Cortex of kidney (tissue), 1 donor: ENCODE measurements at places on chromosomes 7 and 10.

- DNase-seq, result no peak
Observed at GRCh38 chr7:136198168-136198567, 221.0 kb upstream of the MTPN start.

GRCh38 chr7:27251136-27251651 is 8.6 kb downstream of the EVX1 start:
- DNase-seq, result no peak

DNA sequence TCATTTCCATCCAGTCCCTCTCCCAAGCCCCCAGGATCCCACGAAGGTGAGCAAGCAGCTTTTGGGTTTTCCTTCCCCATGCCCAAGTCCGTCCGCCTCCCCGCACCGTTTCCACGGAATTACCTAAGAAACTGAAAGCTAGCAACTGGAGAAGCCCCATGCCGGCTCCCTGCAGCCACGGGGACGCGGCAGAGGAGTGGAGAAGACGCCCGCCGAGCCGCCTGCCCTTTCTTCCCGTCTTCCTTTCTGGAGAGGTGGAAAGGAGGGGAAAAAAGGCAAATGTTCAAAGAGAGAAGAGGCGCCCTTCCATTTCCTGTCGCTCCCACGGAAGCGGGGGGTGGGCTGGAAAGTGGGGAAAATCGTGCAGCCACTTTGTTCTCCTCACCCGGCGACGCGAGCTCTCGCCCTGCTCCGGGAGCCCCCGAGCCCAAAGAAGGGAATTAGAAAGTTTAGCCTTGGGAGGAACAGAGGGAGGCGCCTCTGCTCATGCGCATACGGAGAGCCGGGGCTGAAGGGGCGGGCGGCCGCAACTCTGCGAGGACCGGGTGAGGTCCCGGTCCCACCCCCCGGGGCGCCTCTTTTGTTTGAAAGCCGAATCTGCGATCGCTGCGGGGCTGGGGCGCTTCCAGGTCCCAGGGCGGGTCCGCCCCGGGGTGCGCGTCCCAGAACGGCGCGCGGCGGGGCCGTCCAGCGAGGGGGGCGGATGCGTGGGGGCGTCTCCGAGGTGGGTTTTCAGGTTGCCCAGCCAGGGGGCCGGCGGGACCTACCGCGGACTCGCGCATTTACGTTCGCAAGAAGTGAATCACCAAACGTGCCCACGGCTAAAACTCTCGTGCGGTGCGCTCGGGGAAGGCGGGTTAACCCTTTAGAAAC is at the start of gene LAMB1:
TSS of gene LAMB1 (minus strand) at position 436 of the 873 bp plus-strand sequence. CDS start at position 160, 276 bp downstream.
- DNase-seq, result peak; percentile 17

- DNase-seq, result no peak
Observed at GRCh38 chr10:1050145-1050544, 1.2 kb upstream of the IDI1 start.

- no peak for DNase-seq
Observed at GRCh38 chr10:129334266-129334665, 132.8 kb upstream of the MGMT start.

DNA sequence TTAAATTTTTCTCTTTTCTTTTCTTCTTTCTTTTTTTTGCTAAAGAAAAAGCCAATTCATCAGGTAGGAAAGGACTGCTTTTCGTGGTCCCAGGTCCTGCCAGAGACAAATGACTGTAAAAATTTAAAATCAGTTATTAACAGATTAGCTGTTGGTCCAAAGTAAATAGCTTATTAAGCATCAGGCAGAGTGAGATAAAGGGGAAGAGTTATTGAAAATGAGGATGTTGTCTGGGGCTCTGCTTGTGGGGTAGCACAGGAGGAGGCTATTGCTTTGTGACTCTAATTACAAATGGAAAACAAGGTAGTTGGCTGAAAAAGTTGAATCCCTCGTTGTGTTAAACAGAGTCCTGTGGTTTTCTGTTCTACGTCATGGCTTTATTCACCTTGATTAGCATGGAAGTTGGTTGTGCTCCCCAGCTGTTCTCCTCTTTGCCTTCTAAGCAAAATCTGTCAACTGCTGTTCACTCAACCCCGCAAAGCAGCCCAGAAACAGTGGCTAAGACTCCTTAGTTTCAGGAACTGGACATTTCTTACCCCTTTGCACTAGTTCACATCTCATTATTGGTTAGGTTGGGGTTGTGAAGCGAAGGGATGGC is 128.9 kb downstream of the SNX10 start:
- DNase-seq, result no peak

- DNase-seq, result no peak
Observed at GRCh38 chr7:90773269-90773668, 177.1 kb downstream of the CDK14 start.

DNA sequence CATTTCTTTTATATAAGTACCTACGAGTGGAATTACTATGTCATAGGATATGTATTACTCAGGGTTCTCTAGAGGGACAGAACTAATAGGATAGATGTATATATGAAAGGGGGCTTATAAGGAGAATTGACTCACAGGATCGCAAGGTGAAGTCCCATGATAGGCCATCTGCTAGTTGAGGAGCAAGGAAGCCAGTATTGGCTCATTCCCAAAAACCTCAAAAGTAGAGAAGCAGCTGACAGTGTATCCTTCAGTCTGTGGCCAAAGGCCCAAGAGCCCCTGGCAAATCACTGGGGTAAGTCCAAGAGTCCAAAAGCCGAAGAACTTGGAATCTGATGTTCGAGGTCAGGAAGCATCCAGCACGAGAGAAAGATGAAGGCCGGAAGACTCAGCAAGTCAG is 59.8 kb downstream of the GALNT17 start:
- no peak for DNase-seq

GRCh38 chr7:143183024-143183423 is at the start of gene TAS2R39:
Gene TAS2R39, plus strand, starts transcription at chr7:143183419. Its CDS starts 0 bp downstream, at chr7:143183419.
- DNase-seq, result no peak

- no peak for DNase-seq
Observed at GRCh38 chr7:47951374-47951773, 3.1 kb upstream of the PKD1L1 start.

DNA sequence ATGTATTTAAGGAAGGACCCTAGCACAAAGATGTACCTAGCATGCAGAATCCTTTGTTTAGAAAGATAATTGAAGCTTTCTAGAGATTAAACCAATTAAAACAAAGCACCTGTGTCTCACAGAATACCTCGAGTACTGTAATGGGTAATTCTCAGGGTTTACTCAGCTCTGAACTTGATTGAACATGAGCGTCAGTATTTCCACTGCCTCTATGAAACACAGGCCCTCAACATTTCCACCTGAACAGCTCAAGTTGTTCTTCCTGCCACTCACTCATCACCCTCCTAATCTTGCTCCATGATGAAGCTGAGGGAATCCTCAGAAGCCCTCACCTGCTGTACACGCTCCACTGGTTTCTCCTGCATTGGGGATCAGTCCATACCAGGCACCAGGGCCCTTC is 33.7 kb upstream of the FZD1 start:
- DNase-seq, result no peak

DNA sequence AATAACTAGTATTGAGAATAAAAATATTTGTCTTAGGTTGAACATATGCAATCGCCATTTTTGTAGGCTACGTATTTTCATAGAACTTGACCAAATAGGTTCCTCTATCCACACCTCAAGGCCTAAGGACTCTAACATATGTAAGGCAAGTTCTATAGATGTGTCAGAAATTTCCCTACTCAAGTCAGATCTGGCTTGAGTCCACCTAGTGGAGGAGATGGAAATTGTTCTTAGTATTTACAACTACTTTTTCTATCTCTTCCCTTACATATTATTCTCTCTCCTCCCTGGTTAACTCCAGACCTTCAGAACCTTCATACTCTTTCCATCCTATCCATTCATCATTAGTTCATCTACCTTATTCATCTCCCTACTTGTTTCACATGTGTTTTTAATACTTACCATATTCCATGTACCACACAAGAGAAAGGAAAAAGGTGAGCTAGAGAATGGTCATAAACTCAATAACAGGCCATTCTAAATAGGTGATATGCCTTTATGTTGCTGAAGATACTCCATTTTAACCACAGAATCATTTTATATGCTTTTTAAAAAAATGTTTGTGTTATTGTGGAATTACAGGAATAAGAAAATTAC is 174.5 kb upstream of the HDAC9 start:
- DNase-seq, result no peak

DNA sequence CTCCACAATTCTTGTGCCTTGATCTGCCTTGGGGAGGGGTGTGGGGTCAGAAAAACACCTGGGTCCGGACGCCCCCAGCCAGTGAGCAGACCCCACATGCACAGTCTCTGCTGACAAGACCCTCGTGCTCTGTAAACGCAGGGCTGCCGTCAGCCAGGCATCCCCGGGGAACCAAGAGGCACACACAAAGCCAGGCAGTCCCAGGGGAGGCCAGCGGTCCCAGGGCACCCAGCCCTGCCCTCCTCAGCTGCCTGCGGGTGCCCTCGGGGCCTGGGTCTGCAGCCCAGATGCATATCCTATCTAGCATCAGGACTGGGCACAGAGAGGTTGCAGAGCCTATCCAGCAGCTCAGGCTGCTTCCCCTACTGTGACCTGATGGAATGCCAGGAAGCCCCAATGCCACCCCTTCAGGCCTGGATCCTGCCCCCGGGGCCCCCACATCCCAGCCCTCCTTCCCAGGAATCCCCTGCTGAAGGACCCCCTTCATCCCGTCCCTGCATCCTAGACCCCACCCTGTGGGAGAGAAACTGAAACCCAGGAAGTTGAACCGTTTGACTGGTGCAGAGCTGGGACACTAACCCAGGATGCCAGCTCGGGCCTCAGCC is 92.4 kb downstream of the MICALL2 start:
- DNase-seq, result no peak

GRCh38 chr7:5636446-5636835 is 145.0 kb downstream of the RNF216 start:
- no peak for DNase-seq

- DNase-seq, result no peak
Observed at GRCh38 chr10:110421512-110422138, 76.1 kb upstream of the DUSP5 start.

DNA sequence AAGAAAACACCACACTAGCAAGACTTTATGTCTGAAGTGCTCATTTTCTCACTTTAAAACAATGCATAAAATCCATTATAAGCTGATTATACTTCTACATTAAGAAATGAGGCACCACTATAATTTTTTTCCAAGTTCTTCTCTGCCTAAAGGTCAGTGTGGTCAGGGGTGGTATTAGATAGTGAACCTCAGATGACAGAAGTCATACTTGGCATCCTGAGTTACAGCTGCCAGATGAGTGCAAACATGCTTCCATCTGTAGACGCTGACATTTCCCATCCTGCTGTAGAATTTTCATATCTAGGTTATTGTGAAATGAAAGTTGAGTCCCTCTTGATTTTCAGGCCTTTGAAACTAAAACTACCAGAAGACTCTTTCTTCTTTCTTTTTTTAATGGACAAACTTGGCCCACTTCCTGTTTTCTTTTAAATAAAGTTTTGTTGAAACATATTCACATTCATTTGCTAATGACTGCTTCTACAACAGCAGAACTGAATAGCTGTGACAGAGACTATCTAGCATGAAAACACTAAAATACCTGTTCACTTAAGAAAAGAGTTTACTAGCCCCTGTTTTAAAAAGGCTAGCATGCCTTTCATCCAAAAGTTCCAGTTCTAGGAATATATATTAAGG is 900.8 kb downstream of the XPNPEP1 start:
- no peak for DNase-seq

DNA sequence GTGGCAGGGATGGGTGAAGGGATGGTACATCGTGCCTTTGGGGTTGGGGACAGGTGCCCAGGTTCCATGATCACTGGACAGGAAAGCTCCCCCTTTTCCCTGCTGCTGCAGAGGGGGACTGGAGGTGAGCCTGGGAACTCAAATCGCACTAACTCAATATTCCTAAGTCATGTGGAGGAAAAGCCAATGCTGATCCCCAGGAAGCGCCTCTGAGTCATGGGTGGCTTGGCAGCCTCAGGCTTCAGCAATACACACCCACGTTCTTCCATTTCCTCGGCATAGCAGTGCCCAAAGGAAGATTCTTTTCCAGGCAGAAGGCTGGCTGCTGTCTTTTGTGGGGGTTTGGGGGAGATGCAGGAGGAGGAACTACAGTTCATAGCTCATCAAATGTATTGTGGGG is 165.8 kb downstream of the CCDC3 start:
- DNase-seq, result no peak
